ENCODE measurements at places on chromosomes 6 and 20.

GRCh38 chr20:44609006-44609515 is 26.7 kb downstream of the PKIG start:
- no peak for DNase-seq

DNA sequence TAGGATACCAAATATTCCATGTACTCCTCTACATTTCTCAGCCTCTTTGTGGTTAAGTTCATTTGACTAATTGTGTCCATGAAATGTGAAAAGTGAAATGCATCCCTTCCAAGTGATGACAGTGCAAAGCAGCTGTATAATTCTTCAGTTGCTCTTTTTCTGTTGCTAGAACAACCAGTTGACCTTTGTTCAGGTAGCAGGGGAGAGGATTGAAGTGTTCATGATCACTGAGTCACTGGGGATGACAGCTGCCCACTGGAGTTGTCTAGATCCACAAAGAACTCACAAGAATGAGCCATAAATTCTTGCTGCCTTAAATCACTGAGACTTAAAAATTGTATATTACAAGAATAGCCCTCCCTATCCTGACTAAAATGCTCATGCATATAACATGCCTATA is 254.6 kb downstream of the EPHA7 start:
- DNase-seq = no peak

- no peak for DNase-seq
Observed at GRCh38 chr20:18006684-18007083, 37.9 kb downstream of the MGME1 start.

DNA sequence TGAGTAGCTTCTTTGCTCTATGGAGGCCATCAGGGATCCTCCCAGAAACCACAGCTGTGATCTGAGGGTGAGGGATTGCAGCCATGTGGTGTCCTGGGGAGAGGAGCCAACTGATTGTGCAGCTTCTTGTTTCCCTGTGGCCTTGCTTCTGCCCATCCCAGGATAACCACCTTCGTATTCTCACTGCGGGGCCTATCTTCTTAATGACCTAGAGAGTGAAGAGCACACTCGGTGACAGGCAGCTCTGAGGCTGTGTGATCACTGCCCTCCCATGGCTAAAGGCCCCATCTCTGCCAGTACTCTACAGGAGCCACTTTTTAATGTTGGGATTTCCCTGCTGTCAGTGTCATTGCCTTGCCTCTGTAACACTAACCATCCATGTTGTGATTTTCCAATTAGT is 5.3 kb upstream of the RAET1L start:
- no peak for DNase-seq

GRCh38 chr6:149922642-149923326 is at the start of gene RAET1G:
Gene RAET1G (minus strand): TSS chr6:149923121. CDS start chr6:149923010, 111 bp downstream.
- DNase-seq = peak; percentile 63

- DNase-seq = no peak
Observed at GRCh38 chr20:56417911-56418310, 5.9 kb downstream of the CASS4 start.

GRCh38 chr6:143823548-143823947 is 19.6 kb upstream of the LTV1 start:
- DNase-seq = no peak

GRCh38 chr20:58097429-58097828 is 131.0 kb downstream of the ANKRD60 start:
- DNase-seq = no peak

- DNase-seq = no peak
Observed at GRCh38 chr6:57262901-57263694, 41.0 kb upstream of the RAB23 start.

DNA sequence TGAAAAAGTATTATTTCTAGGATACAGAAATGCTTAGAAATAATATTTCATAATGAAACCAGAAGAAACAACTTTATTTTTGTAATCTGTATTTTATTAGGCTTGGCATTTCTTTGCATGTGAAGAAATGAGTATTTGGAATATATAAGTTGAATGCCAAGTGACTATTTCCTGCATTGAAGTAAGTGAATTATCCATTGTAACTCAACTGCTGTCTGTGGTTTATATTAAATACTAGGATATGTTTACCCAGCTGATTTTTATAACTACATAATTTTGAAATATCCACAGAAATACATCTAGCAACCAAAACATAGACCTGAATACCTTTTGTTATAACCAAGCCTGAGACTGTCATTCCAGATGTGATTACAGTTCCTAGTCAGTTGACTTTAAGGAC is 207.6 kb downstream of the THBS2 start:
- DNase-seq = no peak

GRCh38 chr6:121925024-121925423 is 474.4 kb upstream of the HSF2 start:
- DNase-seq = no peak

- DNase-seq = no peak
Observed at GRCh38 chr6:88167352-88167937, 1.3 kb upstream of the CNR1 start.

DNA sequence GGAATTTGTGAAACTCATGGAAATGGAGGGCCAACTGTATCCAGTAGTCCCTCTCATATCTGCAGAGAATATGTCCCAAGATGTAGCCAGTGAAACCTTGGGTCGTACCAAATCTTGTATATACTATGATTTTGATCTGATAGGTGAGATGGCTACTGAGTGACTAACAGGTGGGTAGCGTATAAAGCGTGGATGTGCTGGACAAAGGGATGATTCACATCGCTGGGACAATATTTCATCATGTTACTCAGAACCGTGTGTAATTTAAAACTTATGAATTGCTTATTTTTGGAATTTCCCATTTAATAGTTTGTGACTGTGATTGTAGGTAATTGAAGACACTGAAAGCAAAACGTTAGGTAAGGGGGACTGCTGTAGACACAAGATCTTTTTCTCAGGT is 144.1 kb downstream of the SMAP1 start:
- no peak for DNase-seq

GRCh38 chr6:147530132-147531060 is 21.9 kb downstream of the SAMD5 start:
- no peak for DNase-seq

GRCh38 chr6:130885392-130886192 is 58.4 kb downstream of the SMLR1 start:
- DNase-seq = peak; percentile 36

GRCh38 chr6:108947114-108947854 is 99.1 kb downstream of the ARMC2 start:
- DNase-seq = no peak

- DNase-seq = no peak
Observed at GRCh38 chr6:3236005-3236404, 8.6 kb upstream of the TUBB2B start.

DNA sequence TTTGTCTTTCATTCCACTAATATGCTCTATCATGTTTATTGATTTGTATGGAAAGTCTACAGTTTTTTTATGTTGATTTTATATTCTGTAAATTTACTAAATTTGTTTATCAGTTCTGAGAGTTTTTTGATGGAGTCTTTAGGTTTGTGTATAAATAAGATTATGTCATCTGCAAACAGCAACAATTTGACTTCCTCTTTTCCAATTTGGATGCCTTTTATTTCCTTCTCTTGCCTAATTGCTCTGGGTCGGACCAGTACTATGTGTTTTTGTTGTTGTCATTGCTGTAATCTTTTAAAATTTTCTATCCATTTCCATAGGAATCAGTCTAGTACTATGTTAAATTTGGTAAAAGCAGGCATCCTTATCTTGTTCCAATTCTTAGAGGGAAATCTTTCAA is 31.5 kb upstream of the POLR1H start:
- no peak for DNase-seq

DNA sequence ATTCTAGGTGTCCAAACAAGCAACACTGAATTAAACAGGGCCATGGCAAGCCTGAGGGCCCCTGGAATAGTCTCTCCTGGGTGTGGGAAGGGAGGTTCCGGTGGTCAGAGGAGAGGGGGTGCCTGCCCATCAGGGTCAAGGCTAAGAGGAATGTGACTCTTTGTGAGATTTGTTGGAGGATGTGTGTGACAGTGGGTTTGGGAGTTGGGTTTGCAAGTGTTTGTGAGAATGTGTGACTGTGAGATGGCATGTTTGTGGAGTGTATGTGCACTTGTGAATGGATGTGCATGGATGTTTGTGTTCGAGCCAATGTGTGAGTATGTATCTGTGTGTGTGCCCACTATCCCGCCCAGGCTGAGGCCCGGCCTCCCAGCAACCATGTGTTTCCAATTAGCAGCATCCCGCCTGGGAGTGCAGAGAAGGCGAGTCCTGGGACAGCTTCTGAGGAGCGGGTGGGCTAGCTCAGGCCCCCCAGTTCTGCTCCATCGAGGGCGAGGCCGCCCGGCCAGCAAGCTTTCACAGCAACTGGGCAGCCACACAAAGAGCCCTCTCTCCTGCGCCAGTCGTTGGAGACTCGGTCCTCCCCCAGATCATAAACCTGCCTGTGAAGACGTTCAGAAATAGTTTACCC is 12.6 kb downstream of the FOXC1 start:
- DNase-seq = no peak

- DNase-seq = no peak
Observed at GRCh38 chr20:49965781-49966305, 16.9 kb upstream of the SNAI1 start.

DNA sequence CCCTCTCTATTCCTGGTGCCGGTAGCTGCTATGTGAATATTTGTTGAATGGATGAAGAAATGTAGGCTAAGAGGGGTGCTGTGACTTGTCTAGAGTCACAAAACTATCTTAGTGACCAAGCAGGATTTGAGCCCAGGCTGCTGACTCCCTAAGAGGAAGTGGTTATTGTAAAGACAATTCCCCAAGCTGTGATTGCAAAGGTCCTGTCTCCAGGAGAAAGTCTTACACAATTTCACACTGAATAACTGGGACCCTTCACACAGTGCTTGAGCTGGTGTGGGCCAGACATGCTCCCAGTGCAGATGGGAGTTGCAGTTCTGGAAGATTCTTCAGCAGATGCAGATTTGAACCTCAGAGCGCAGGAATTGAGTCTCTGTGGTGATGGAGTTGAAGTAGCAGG is 38.1 kb downstream of the IYD start:
- DNase-seq = no peak

DNA sequence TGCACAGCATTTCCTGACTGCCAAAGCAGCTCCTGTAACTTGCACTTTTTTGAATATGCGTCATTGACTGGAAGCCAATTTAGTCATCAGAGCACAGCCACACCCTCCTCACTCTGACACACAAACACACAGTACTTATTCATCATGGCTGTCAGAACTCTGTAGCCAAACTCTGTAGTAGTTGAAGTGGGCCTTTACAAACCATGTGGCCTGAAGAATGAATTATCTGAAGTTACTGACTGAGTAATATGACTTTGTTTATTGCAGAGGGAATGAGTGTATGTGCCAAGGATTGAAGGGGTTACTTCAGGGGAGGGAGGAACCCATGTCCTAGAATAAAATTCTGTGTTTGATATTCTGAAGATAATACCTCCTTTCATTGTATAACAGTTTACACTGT is 102.7 kb downstream of the FIG4 start:
- no peak for DNase-seq

DNA sequence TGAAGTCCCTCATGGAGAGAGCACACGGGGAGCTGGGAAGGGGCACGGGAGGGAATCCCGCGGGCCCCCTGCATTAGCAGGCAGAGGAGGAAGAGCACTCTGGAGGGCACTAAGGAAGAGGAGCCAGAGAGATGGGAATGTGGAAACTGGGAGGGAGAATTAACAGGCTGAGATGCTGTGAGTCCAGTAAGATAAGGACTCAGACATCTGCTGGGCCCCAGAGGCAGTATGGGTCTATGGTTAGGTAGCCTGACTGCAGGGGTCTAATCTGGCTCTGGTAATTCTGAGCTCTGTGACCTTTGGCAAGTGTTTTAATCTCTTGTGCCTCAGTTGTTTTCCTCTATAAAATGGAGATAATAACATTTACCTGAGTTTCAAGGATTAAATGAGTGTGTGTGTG is 15.7 kb upstream of the SRSF3 start:
- no peak for DNase-seq

- DNase-seq = no peak
Observed at GRCh38 chr6:46655803-46656202, 3.0 kb downstream of the SLC25A27 start.

GRCh38 chr6:119129148-119129967 is 50.9 kb upstream of the FAM184A start:
- no peak for DNase-seq

DNA sequence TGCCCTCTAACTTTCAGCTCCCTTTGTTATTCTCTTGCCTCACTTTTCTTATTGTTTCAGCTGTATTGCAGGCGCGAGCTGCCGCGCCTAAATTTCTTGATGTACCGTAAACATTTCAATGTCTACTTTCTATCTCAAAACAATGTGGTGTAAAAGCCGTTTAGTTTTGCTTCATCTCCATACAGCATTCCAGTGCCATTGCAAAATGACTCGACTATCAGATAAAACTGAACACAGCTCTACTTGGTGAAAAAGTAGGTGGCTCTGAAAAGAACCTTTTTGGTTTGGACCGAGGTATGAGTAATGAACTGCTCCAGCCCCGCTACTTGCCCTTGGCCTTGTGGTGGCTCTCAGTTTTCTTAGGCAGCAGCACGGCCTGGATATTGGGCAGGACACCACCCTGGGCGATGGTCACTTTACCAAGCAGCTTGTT is 74.6 kb downstream of the OR2B2 start:
- no peak for DNase-seq

GRCh38 chr6:26347699-26348098 is 17.3 kb upstream of the BTN3A2 start:
- no peak for DNase-seq

DNA sequence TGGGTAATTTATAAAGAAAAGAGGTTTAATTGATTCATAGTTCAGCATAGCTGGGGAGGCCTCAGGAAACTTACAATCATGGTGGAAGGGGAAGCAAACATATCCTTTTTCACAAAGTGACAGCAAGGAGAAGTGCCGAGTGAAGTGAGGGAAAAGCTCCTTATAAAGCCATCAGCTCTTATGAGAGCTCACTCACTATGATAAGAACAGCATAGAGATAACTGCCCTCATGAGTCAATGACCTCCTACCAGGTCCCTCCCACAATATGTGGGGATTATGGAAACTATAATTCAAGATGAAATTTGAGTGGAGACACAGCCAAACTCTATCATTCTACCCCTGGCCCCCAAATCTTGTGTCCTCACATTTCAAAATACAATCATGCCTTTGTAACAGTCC is 115.8 kb upstream of the LAMA2 start:
- DNase-seq = no peak

DNA sequence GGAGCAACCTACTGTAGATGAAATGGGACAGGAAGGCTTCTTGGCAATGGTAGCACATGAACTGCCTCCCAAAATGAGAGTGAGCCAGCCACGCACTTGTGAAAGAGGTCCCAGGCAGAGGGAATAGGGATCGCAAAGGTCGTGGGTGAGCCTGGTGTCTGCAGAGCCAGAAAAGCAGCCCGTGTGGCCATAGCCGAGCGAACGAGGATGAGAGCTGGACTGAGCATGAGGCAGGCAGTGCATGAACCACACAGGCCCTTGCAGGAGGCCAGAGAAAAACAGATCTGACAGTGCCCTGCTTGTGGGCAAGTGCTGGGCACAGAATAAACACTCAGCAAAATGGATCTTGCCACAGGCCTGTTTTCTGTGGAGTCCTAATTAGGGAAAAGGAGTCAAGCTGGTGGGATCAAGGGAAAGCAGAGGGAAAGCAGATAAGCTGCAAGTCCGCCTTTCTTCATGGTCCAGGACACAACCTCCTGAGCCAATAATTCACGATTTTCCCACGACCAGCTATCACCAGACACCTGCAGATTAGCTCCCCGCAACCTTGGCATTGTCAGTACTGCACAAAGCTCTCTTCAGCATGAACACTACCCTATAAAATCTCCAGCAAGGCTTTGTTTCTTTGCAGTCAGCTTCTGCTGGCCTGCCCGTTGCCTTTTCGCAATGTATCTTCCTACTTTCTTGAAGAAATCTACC is 44.0 kb downstream of the GCNT2 start:
- DNase-seq = no peak

All from activated T-helper 1 cell treated with Interleukin-2 at 50 U/mL for 16 hours (primary cell).